ENCODE measurements at places on chromosomes 3 and 15. TPM values are rescaled to one million over a fixed set of nuclear protein-coding genes. Genes with fewer than 3 reads are reported as not detected.

- H3K4me1 ChIP-seq = no peaks in the 10 kb centered on the region
- no peaks in the 10 kb centered on the region for H3K27me3 ChIP-seq
- H3K27ac ChIP-seq = no peak overlapping the region
- peak; percentile 40 for DNase-seq
- no peaks in the 10 kb centered on the region for H3K36me3 ChIP-seq
Observed at GRCh38 chr3:195236801-195237570, 34.0 kb downstream of the XXYLT1 start.

DNA sequence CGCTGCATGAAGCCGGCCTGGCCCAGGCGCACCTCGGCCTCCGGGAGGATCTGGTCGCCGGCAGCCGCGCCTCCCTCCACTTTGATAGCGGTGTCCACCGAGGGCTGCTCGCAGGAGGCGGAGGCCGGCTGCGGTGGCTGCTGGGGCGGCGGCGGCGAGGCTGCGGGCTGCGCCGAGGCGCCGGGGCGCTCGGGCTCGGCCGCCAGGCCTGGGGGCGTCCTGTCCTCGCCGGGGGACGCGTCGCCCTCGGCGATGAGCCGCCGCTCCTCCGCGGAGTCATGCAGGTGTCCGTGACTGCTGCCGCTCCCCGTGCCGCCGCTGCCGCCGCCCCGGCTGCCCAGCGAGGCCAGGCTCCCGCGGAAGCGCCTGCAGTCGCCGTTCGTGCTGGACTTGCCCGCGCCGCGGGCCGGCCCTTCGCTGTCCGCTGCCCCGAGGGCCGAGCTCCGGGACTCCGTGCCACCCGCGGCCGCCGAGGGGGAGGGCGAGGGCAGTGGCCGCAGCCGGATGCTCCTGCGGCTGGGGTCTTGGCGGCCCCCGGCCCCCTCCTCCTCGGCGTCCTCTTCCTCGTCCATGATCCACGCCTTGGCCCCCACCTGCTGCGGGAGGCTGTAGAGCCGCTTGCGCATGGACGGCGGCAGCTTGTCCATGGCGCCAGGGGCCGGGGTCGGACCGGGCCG lies 996 bp downstream of the HCN4 start:
- no peak overlapping the region for H3K27ac ChIP-seq
- H3K4me1 ChIP-seq = peaks cover 7% of the 10 kb centered on the region
- H3K27me3 ChIP-seq = peaks cover 91% of the 10 kb centered on the region
- H3K36me3 ChIP-seq = no peaks in the 10 kb centered on the region
- DNase-seq = no peak
- peak overlapping the region; percentile 10 for H3K4me3 ChIP-seq

- no peaks in the 10 kb centered on the region for H3K4me1 ChIP-seq
- H3K4me3 ChIP-seq = no peak overlapping the region
- no peaks in the 10 kb centered on the region for H3K27me3 ChIP-seq
- no peaks in the 10 kb centered on the region for H3K36me3 ChIP-seq
- DNase-seq = no peak
Observed at GRCh38 chr3:10329495-10330015, 8.6 kb upstream of the SEC13 start.

DNA sequence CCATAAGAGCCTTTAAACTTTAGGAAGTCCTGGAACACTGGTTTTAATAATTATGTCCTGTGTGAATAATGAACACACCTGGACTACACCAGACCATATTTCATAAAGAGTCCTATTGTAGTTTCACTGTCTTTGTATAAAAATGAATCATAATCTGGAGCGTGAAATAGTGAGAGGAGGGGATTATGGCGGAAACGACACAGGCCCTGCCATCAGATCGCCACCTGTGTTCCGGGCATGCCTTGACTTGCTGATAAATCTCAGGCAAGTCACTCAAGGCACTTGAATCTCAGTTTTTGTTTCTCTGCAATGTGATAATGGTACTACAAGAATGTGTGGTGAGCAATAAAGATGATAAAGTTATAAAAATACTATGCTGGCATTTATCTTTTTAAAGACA lies 995.5 kb downstream of the MCTP2 start:
- no peaks in the 10 kb centered on the region for H3K27me3 ChIP-seq
- no peak overlapping the region for H3K4me3 ChIP-seq
- no peak overlapping the region for H3K27ac ChIP-seq
- no peaks in the 10 kb centered on the region for H3K4me1 ChIP-seq
- H3K36me3 ChIP-seq = no peaks in the 10 kb centered on the region

The MELTF gene
- 3.1 TPM for total RNA-seq

DNA sequence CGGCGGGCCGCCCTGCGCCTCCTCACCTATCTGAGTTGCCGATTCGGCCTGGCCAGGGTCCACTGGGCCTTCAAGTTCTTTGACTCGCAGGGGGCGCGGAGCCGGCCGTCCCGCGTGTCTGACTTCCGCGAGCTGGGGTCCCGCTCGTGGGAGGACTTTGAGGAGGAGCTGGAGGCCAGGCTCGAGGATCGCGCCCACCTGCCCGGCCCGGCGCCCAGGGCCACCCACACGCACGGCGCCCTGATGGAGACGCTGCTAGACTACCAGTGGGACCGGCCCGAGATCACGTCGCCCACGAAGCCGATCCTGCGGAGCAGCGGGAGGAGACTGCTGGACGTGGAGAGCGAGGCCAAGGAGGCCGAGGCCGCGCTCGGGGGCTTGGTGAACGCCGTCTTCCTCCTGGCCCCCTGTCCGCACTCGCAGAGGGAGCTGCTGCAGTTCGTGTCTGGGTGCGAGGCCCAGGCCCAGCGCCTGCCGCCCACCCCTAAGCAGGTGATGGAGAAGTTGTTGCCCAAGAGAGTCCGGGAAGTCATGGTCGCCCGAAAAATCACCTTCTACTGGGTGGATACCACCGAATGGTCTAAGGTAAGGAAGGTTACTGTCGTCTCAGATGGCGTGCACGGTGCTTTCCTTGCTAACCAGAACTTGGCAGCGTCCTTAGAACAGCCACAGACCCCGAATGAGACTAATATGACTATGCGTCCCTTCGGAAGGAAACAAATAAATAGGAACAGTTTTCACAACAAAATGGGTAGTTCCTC lies 567 bp downstream of the TICRR start:
- H3K27me3 ChIP-seq = no peaks in the 10 kb centered on the region
- peak overlapping the region; percentile 95 for H3K4me3 ChIP-seq
- H3K27ac ChIP-seq = no peak overlapping the region
- H3K36me3 ChIP-seq = no peaks in the 10 kb centered on the region
- DNase-seq = no peak

DNA sequence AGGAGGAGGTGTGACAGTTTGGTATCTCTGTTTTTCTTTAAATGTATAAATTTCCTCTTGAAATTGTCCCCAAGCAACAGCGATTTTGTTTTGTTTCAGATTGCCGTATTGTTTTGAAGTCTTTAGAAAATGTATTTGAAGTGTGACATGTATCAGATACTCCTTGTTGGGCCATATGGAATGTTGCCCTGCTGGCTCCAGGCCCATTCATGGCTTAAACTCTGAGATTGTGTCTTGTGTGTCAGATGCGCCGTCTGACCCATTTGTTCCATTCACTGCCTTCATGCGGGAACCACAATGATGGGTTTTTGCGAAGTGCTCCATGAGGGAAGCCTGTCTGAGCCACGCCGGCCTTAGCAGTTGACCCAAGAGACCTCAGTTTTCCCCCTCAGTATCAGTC lies 75.2 kb upstream of the ADAMTSL3 start:
- H3K27ac ChIP-seq = no peak overlapping the region
- DNase-seq = no peak
- H3K36me3 ChIP-seq = no peaks in the 10 kb centered on the region
- no peaks in the 10 kb centered on the region for H3K27me3 ChIP-seq

The POC1A gene
- 2.5 TPM for total RNA-seq

DNA sequence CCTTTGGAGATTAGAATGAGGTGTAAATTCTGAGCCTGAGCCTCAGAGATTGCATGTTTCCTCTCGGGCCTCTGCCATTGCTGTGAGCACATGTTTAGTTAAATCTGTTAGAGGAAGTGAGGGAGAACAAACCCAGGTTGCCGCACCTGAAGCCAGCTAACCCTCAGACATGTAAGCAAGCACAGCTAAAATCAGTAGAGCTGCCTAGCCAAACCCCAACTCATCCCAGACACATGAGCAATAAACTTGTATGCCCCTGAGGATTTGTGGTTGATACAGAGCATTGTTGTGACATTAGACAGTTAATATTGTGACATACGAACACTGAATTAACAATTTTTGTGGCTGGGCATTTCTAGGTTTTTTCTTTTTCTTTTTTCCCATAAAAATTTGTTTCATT lies 41.9 kb downstream of the NMD3 start:
- peaks cover 4% of the 10 kb centered on the region for H3K36me3 ChIP-seq
- DNase-seq = no peak
- no peaks in the 10 kb centered on the region for H3K4me1 ChIP-seq
- H3K27ac ChIP-seq = no peak overlapping the region

- no peak overlapping the region for H3K27ac ChIP-seq
- H3K27me3 ChIP-seq = no peaks in the 10 kb centered on the region
- no peak for DNase-seq
- H3K4me1 ChIP-seq = no peaks in the 10 kb centered on the region
- no peak overlapping the region for H3K4me3 ChIP-seq
- H3K36me3 ChIP-seq = no peaks in the 10 kb centered on the region
Observed at GRCh38 chr3:159039286-159039685, 237.4 kb downstream of the MFSD1 start.

DNA sequence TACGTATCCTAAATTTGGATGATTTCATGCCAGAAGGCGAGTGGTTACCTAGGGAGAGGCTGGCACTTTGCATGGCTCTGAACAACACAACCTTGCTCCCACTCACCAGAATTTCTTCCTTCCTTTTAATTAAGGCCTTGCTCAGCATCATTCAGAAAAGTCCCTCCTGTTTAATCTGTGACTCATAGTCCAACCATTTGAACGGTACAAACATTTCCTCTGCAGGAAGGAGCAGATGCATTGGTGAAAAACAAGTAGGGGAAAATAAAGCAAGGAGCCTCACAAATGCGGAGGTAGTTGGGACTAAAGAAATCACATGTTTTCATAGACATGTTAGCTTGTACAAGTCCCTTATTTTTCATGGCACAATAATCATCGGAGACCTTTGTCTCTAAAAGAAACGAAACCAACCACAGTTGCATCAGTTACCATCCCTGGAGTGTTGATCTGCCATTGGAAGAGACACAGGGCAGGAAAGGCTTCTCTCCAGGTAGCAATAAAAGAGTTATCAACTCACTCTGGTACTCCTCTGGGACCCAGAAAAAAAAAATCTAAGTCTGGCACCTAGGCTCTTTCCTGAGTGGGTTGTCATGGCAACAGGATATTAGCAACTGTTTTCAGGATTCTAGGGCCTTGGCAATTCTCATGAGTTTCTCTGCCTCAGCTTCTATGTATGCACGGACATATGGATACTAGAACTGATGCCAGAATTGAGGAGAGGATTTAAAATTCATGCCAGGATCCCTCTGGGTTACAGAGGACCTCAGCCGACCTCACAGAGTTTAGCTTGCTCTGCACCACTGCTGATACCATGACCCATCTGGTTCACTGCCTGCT lies 255.4 kb upstream of the ARPP21 start:
- no peaks in the 10 kb centered on the region for H3K27me3 ChIP-seq
- no peak for DNase-seq
- no peak overlapping the region for H3K27ac ChIP-seq
- no peaks in the 10 kb centered on the region for H3K36me3 ChIP-seq
- no peaks in the 10 kb centered on the region for H3K4me1 ChIP-seq
- H3K4me3 ChIP-seq = no peak overlapping the region

The C3orf20 gene
- 1.1 TPM for total RNA-seq

The STAC gene
- total RNA-seq = 0.26 TPM

DNA sequence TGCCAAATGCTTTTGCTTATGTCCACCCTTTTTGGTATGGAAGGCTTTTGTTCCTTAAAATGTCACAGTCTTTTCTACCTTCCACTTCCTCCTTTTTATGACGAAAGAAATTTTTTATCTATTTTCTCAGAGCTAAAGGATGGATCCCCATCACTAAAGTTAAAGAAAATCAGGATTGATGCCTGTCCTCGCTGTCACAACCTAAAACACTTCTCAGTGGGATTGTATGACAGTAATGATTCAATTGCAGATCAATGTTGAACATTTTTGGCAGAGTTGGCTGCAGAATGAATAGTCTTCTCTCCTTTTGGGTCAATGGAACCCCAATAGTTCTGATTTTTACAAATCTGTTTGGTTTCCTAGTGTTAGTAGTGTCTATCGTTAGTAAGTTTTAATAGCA lies 549.8 kb upstream of the ROBO2 start:
- DNase-seq = no peak
- H3K36me3 ChIP-seq = no peaks in the 10 kb centered on the region
- no peaks in the 10 kb centered on the region for H3K4me1 ChIP-seq
- H3K4me3 ChIP-seq = no peak overlapping the region

DNA sequence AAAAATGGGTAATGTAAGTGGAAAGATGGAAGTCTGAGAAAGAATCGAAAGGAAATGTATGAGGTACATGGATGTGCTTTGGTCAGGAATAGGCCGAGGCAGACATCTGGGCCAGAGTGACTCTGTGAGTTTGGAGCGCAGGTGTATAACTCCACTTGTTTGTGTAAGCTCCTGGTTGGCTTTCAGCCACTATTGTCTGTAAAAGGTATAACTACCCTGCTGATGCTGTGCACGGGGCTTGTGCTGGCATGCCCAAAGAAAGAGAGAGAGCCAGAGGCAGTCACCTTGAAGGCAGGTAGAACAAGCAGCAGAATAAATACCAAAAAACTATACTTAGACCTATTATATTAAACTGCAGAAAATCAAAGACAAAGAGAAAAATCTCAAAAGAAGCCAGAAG lies 32.7 kb upstream of the CD96 start:
- H3K4me1 ChIP-seq = no peaks in the 10 kb centered on the region
- H3K4me3 ChIP-seq = no peak overlapping the region
- no peak overlapping the region for H3K27ac ChIP-seq
- no peaks in the 10 kb centered on the region for H3K36me3 ChIP-seq

DNA sequence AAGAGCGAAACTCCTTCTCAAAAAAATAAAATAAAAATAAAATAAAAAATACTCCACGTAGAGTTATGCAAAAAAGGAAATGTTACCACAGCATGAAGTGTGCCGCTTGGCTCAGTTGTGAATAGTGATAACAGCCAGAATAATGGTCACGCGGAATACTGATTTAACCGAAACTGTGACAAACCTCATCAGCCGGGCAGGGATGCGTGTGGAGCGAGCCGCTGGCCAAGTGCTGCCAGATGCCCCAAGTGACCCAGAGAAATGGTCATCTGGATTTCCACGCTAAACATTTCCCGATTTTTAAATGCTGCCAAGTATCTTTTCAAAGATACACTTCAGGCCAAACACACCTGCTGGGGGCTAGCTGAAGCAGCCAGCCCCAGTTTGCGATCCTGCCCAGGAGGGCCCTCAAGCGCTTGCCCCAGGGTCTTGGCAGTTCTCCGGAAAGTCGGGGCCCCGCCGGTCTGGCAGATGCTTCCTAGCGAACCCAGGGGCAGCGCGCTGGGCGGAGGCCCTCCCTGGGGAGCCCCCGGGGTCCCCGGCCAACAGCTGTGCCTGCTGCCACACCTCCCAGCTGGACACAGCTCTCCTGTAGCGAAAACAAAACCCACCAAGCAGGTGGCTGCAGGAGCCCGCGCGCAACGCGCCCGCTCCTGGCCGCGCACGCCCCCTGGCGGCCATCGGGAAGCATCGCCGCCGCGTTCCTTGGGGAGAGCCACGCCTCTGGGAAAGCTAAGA lies 35.1 kb downstream of the CMTM6 start:
- H3K4me3 ChIP-seq = peak overlapping the region; percentile 13
- peaks cover 9% of the 10 kb centered on the region for H3K36me3 ChIP-seq
- peak; percentile 96 for DNase-seq
- H3K27ac ChIP-seq = peak overlapping the region; percentile 79

GRCh38 chr3:127490271-127491023 lies 100.1 kb downstream of the TPRA1 start:
- no peak overlapping the region for H3K4me3 ChIP-seq
- H3K36me3 ChIP-seq = no peaks in the 10 kb centered on the region
- no peaks in the 10 kb centered on the region for H3K4me1 ChIP-seq
- DNase-seq = no peak
- no peaks in the 10 kb centered on the region for H3K27me3 ChIP-seq

Data from spleen (tissue), 13 donors.